ENCODE measurements at places on chromosomes 13 and 19. TPM values are rescaled to one million over a fixed set of nuclear protein-coding genes. Genes with fewer than 3 reads are reported as not detected.

Gene CYP4F2
- total RNA-seq: not detected

Gene SLITRK5
- not detected for total RNA-seq

Gene CPB2
- not detected for total RNA-seq

Gene SIGLEC14
- total RNA-seq: under 0.01 TPM

Gene KANK3
- 52.8 TPM for total RNA-seq

Gene HSD17B14
- 4.2 TPM for total RNA-seq

Gene ACP7
- not detected for total RNA-seq

Gene ZNF20
- 2.8 TPM for total RNA-seq

Gene KDELR1
- total RNA-seq: 52.8 TPM

Gene DAND5
- total RNA-seq: 0.26 TPM

Gene SPRED3
- total RNA-seq: 0.39 TPM

Gene C19orf18
- 0.13 TPM for total RNA-seq

Gene CLEC17A
- total RNA-seq: not detected

Gene CEACAM16
- total RNA-seq: not detected

Gene PDCD2L
- total RNA-seq: 12.8 TPM

Gene TARM1
- total RNA-seq: not detected

Gene LGI4
- total RNA-seq: not detected

Gene SUGP2
- 16.1 TPM for total RNA-seq

Gene NLRP5
- total RNA-seq: not detected

Gene MBD3L3
- total RNA-seq: not detected

Gene SMIM44
- total RNA-seq: not detected

Gene SIGLEC12
- total RNA-seq: not detected

Gene CNOT3
- 4.9 TPM for total RNA-seq

Gene VSTM1
- total RNA-seq: not detected

Gene APOE
- total RNA-seq: 0.64 TPM

Gene ZNF415
- total RNA-seq: 1.8 TPM

Gene CGB7
- total RNA-seq: not detected

Gene CYP2B6
- not detected for total RNA-seq

Gene BEST2
- not detected for total RNA-seq

Gene SKA3
- 3.9 TPM for total RNA-seq

Gene EXOC3L2
- 1.0 TPM for total RNA-seq

Gene LIM2
- total RNA-seq: not detected

Gene TPTE2
- not detected for total RNA-seq

Gene LRFN3
- 0.77 TPM for total RNA-seq

Gene GRK1
- not detected for total RNA-seq

Gene TEX101
- total RNA-seq: not detected

All from dermis microvascular lymphatic vessel endothelial cell (primary cell).